ENCODE measurements at places on chromosomes 6 and 20.

GRCh38 chr6:153511896-153512496 is 380.9 kb upstream of the RGS17 start:
- DNase-seq: no peak

DNA sequence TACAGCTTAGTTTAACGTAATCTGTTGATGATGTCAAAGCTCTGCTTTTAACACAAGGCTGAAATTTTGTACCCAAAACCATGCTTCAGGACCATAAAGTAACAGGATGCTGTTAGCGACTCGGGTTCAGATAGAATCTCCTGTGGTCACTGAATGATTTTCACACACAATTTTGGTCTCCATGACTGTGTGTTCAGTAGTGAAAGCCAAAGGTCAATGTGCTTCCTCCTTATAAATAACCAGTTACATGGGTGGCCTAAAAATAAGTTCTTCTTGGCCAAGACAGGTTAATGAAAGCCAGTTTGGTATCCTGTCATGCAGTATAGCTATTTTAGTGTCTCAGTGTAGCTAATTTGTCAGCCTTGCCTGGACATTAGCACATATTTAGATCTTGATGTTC is 19.1 kb upstream of the LOC128125822 start:
- DNase-seq: no peak

- no peak for DNase-seq
Observed at GRCh38 chr6:42150254-42150653, 7.8 kb upstream of the C6orf132 start.

DNA sequence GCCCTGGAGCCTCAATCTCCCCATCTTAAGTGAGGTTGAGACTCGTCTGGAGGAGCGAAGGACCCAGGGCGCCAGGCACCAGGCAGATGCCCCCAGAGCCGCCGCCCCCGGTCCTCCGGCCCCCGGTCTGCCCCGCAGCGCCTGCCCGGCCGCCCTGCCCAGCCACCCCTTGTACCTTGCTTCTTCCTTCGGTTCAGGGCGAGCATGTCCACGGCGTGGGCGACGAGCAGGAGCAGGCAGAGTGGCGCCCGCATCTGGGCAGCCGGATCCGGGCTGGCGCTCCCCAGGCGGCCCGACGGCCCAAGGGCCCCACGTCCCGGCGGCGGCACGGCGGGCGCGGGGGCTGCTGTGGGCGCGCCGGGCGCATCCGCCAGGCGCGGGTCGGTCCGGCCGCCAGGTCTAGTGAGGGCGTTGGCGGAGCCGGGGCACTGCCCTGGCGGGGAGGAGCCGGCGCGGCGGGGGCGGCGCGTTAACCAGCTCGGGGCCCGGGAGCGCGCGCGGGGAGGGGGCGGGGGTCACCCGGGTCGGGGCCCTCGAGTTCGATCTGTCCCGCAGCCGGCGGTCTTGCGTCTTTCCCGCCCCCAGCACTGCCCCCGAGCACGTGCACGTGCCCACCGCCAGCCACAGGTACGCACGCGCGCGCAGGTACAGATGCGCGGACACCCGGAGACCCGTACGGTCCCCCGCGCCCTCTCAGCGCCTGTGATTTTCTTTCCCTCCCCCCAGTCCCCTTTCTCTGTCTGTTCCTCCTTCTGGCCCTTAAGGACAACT is at the start of gene RSPO4:
RSPO4 (minus strand) TSS at position 401 of the 771 bp plus-strand sequence; CDS start at position 254, 147 bp downstream.
- DNase-seq: no peak

GRCh38 chr6:134123666-134124208 is 71.3 kb upstream of the SLC2A12 start:
- DNase-seq: peak; percentile 80

- no peak for DNase-seq
Observed at GRCh38 chr6:64691064-64691463, 1016.0 kb downstream of the EYS start.

GRCh38 chr6:56664029-56664428 is 21.3 kb upstream of the DST start:
- no peak for DNase-seq

DNA sequence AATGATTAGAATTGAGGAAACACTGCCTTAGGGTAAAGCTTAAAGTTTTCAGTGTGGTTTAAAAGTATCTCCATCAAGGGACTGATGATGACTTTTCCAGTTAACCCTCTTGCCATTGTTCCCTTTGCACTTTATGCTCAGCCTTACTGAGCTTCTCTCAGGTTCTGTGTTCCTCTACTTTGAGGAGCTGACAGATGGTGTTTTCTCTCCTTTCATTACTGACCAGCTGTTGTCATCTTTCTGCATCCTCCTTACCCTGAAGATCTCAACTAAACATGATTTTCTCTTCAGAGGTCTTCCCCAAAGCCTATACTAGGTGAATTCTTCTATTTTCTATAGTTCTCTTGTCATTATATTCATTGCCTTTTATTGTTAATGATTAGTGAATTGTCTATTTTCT is 475.6 kb upstream of the SYNCRIP start:
- no peak for DNase-seq

DNA sequence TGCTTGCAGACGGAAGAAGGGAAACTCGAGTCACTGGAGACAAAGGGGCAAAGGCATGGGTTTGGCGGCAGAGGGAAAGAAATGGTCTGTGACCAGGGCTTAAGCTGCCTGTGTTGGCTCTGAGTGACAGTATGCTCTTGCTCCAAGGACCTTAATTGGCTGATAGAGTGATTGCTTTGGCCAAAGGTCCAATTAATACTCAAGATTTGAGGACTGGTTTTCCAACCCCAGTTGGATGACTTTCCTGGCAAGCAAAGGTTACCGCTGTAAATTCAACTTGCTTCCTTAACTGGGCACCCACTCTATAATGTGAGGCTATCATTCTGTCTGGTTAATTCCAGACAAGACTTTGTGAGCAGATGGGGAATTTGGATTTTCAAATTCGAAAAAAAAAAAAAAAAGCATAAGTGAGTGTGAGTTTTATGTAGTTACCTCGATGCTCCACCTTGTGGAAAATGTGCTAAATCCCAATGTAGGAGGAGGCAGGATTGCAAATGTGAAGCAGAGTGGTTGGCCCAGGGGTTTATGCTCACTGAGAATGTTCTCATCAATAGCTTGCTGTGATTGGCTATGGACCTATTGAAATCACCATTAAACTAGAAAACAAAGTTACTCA is 150.7 kb upstream of the GMDS start:
- DNase-seq: no peak

GRCh38 chr20:64220420-64220819 is 35.1 kb upstream of the PCMTD2 start:
- no peak for DNase-seq

GRCh38 chr20:46720776-46721425 is 11.5 kb downstream of the SLC2A10 start:
- DNase-seq: no peak

DNA sequence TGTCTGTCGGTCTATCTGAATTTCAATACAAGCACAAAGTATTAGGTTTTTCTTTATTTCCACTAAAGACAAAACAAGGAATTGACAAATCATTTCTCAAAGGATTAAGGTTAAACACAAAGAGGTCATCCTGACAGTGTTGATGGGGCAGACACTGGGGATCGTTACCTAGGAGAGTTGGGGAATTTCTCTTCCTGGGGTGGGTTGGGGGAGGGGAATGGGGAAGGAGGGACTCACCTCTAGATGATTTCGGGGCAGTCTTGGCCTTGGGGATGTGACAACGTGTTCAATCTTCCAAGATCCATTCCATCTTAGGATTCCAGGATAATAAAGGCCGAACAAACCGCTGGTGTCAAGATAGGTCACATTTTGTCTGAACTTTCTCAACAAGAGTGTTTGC is 35.4 kb upstream of the FOXA2 start:
- DNase-seq: no peak

GRCh38 chr20:23032750-23033078 is 2.4 kb upstream of the SSTR4 start:
- DNase-seq: no peak

DNA sequence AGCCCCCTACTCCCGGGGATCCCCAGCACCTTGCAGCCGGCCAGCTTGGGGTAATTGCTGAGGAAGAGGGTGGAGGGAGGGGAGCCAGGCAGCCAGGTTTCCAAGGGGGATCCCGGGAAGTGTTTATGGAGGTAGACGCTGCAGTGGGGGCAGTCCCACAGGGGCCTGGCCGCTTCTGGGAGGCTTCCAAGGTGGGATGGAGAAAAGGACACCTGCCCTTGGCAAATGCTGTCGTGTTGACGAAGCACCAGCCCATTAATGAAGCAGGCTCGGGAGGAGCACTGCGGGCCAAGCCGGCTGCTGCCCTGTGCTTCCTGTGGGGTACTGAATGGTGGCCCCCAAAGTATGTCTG is 82.4 kb downstream of the TMEM242 start:
- no peak for DNase-seq

DNA sequence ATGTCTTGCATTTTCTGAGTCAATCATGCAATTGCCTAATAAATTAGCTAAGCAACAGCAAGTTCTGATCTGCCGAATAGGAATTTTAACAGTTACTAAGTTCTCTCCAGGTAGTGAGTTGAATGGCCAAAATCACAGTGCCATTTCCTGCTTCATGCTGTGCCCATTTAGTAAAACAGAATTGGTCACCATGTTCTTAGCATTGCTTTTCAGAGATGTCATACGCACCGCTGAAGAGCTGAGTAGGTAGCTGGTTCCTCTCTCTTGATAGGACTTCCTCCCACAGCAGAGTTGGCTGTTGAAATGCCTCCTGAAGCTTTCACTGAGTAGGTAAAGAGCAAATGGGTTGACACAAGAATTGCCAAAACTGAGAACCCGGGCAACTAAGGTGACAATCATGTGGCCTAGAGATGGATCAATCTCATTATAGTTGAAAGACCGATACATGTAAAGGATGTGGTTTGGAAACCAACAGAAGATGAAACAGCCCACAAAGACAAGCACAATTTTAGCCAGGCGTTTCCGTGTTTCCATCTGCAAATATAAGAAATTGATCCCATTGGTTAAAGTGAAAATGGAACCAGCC is 57.1 kb upstream of the GJE1 start:
- DNase-seq: no peak

DNA sequence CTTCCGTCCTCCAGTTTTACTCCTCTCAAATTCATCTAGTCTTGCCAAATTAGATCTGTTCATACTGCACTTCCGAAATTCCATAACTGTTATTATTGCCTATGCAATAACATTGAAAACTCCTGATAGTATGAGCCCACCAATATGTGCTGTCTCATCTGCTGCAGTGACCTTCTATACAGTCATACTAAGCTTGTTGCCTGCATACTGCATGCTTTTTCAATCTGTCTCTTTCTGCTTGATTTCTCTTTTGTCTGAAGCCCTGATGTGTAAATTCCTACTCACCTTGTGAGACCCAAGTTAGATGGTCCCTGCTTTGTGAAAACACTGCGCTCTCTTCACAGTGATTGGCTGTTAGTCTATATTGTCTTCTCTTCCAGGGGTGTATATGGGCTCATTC is 1.1 kb downstream of the TBP start:
- DNase-seq: no peak

DNA sequence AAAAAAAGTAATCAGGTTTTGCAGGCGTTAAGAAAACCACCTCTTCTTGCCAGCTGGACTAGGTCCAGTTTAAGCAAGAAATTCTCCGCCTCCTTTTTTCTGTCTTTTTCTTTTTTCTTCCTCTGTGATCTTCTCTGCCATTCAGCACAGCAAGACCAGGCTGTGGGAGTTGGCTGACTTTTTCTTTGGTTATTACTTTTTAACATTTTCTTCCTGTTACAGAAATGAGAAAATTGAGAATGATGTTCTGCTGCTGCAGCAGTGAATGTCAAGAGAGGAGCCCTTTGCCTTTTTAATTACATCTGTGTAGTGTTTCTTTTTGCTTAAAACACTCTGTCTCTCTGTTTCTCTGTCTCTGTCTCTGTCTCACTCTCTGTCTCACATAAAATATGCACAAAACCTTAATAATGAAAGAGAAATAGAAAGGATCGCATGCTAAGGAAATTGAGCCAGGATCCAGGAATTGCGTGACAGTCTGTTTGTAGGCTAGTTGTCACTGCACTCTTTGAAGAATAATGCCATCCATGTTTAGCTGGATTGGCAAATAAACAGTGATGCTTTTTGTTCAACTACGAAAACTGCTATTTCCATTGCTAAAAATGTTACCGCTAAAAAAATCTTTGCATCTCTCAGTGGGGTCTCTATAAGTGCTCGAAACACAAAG is 103.2 kb upstream of the SUPT3H start:
- no peak for DNase-seq

- DNase-seq: no peak
Observed at GRCh38 chr20:57242414-57242813, 24.0 kb downstream of the BMP7 start.

DNA sequence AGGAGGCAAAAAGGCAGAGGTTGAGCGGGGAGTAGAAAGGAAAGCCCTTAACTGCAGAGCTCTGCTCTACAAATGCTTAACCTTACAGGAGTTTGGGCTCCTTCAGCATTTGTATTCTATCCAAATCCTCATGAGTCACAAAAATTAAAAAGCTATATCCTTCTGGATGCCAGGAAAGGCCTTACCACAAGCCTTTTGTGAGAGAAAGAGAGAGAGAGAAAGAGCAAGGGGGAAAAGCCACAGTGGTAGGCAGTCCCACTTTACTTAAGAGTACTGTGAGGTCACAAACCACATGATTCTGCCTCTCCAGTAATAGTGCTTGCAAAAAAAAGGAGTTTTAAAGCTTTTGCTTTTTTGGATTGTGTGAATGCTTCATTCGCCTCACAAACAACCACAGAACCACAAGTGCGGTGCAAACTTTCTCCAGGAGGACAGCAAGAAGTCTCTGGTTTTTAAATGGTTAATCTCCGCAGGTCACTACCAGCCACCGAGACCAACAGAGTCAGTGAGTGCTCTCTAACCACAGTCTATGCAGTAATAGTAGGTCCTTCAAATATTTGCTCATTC is at the start of gene RUNX2:
RUNX2 (plus strand) TSS at position 375 of the 567 bp plus-strand sequence. CDS start 397 bp downstream, outside the sequence.
- DNase-seq: no peak

DNA sequence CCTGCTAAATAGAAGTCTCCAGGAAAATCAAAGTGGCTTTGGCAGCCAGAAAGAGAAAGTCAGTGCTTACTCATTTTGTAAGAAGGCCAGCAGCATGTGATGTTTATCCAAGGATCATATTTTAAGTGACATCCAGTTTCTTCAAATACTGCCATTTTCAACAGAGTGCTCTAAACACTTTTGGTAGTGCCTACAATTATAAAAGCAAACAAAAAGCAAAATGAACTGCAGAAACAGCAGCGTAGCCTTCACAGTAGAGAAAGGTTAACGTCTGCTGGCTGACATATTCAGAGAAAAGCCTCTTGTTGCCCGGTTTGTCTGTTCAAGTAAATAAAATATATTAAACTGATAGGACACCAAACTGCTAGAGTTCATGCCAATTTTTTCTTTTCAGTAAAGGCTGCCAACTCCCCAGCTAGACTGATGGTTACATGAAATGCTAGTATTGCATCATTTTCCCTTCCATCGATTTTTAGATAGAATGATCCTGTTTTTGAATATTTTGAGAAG is 705.7 kb upstream of the SLC35B3 start:
- peak; percentile 95 for DNase-seq

GRCh38 chr20:31861135-31861384 is 9.3 kb downstream of the DUSP15 start:
- no peak for DNase-seq

GRCh38 chr20:50133474-50134217 is 19.9 kb downstream of the PEDS1 start:
- DNase-seq: no peak

- no peak for DNase-seq
Observed at GRCh38 chr6:62615366-62616015, 329.5 kb upstream of the KHDRBS2 start.

- no peak for DNase-seq
Observed at GRCh38 chr6:162032620-162033019, 694.9 kb downstream of the PRKN start.
